Activated CD8-positive, alpha-beta memory T cell treated with anti-CD3 and anti-CD28 coated beads for 1 hour (primary cell): ENCODE measurements at places on chromosomes 6 and 20.

GRCh38 chr6:98578016-98578415 is 256.4 kb upstream of the POU3F2 start:
- DNase-seq, result no peak

DNA sequence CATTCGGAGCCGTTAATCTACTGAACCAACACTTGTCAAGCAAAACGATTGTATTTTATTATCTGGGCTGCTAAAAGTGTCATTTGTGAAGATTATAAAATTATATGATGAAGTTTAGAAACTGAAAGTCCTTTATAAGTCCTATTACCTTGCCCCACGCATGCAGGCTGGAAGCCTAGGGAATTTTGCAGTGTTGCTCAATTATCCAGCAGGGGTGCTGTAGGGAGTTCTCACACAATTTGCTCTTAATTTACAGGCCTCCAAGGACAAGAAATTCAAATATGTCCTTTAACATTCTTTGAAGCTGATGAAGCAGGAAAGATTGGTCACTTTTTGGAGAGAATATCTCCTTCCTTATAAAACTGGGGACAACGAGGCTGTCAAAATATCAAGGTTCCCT is 368.9 kb downstream of the LMBRD1 start:
- no peak for DNase-seq

DNA sequence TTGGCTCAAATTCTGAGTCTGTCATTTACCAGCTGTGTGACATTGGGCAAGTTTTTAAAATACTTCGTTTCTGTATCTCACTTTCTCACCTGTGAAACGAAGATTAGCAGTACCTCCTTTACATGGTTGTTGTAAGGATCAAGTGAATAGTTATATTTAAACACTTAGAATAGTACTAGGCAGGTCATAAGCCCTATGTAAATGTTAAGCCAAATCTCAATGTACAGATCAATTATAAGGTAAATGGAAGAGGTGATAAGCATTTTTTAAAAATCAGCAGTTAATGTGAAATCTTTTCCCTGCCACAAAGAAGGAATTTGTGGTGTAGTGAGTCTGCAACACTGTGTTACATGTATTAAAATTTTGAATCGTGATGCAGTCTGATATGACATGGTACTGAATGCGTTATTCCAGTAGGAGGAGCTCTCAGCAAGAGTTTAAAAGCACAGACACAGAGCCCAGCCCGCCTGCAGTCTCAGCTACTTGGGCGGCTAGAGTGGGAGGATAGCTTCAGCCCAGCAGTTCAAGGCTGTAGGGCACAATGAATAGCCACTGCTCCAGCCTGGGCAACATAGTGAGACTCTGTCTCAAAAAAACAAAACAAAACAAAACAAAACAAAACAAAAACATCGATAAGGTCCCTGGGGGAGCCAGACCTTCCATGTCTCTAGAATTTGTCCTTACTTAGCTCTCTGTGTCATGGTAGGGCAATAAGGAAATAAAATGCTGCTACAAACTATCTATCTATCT is 46.0 kb downstream of the GTF2H5 start:
- DNase-seq, result no peak

DNA sequence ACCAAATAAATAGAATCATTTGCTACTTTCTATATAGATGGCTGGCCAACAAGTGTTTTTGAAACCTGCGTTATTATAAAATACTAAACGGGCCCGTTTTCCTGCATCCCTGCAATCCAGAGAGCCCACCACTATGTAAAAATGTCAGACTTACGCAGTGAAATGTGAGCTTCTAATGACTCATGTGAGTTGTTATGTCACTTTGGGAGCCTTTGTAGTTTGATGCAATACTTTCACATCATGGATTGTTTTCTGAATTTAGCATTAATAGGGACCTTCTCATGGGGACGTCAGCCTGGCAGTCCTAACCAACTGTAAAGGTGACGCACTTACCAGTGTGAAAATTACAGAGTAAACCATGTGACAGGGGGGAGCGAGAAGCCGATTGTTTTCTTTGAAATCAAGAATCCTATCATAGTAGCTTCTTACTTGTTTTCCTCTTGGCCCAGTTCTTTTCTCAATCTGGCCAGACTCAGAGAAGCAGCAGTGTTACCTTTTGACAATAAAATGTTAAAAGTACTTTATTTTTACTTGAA is 75.3 kb downstream of the SSR1 start:
- no peak for DNase-seq

GRCh38 chr6:47093169-47093568 is 51.0 kb upstream of the ADGRF1 start:
- DNase-seq, result no peak

- no peak for DNase-seq
Observed at GRCh38 chr6:139839506-139840156, 465.2 kb upstream of the CITED2 start.

GRCh38 chr6:16450821-16451220 is 212.4 kb downstream of the GMPR start:
- no peak for DNase-seq

GRCh38 chr20:24691901-24692351 is 222.5 kb downstream of the SYNDIG1 start:
- no peak for DNase-seq

- DNase-seq, result no peak
Observed at GRCh38 chr6:20538907-20539306, 4.7 kb downstream of the CDKAL1 start.

- DNase-seq, result no peak
Observed at GRCh38 chr6:47278545-47278944, 31.2 kb downstream of the TNFRSF21 start.

GRCh38 chr20:11970243-11970836 is 52.6 kb downstream of the BTBD3 start:
- DNase-seq, result no peak

- no peak for DNase-seq
Observed at GRCh38 chr20:21465799-21466198, 48.1 kb downstream of the NKX2-2 start.

DNA sequence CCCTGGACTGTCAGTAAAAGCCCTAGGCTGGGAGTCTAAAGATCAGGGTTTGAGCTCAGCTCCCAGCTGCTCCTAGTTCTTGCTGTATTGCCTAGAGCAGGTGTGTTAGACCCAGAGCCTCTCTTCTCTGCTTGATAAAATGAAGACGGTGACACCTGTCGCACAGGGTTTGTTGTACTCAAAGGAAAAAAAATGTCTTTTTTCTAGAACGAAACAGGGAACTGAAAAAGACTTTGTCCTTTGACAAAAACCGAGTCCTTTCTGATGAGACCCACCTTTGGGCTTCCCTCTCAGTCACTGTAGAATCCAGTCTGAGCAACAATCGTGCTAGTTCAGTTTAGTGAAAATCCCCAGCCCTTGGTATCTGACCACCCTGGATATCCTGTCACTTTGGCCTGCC is 102.1 kb upstream of the LAMP5 start:
- DNase-seq, result no peak

DNA sequence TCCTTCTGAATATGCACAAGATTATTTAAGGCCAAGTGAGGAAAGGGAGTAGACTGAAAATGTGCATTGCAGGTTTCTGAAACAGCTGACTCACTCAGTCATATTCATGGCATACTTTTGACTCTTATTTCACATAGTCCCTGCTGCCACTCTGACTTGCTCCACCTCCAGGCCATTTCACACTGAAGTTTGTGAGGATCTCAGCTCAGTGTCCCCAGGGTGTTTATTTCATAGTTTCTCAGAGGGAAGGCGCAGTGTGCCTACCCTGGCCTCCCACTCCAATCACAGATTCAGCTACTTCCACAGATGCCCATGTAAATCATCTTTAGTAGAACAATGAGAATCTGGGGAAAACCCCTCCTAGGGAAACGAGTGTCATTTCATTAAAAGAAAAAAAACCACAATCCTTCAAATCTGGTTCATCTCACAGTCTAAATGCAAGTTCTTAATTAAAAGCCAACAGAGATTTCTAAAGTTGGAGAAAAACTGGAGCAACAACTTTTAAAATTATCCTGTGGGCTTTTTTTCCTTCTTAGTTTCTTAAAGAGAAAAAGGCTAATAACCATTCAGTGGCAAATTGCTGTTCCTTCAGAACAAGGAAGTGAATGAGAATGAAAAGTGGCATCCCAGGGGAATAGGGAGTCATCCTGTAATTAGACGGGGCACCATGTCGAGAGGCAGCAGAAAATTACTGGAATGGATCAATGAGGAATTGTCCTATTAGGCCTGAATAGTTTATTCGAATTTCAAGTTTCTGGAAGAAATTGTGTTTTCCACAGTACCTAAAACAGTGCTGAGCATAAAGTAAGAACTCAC is 133.6 kb downstream of the TFAP2B start:
- DNase-seq, result no peak

DNA sequence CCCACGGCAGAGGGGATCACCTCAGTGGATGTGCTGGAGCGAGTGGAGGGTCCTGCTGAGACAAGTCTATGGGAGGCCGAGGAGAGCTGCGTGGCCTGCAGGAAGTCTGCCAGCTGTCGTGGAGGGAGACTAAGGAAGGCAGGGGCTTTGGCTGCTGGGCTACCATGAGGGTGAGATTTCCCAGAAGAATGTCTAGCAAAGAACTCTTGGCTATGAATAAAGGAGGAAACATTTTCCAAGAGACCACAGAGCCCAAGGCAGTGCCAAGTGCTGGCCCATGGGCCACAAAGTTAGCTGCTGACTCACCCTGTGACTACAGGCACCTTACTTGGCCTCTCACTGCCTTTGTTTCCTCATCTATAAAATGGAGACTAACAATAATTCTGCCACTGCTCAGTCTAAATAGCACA is 73.4 kb downstream of the PRDM1 start:
- DNase-seq, result no peak

GRCh38 chr20:16553684-16554083 is 19.6 kb downstream of the KIF16B start:
- DNase-seq, result no peak

DNA sequence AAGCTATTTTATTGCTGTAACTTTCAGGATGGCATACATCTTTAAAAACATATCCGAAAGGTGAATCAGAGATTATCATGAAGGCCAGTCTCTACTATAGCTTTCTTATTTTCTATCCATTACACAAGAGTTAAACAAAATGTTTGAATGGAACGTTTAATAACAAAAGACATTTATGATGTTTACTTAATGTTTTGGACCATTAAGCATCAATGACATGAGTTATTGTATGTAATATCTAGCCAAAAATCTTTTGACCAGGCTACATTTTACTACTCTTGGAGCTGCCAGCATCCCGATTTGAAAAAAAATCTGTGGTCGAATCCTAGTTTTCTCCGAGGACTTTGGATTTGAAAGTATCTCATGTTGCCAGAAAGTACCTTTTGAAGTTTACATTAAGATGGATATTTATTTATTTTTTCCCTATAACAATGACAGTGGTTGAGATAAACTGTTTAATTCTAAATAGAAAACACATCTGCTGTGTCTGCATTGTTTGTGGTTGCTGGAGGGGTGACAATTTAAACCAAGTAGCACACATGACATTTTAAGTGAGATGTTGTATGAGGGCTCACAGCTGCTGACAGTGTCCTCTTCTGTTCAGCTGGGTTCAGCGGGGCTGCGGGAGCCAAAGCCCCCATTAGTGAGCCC is 293.7 kb upstream of the TCF21 start:
- no peak for DNase-seq

GRCh38 chr6:25035512-25036435 is 100.0 kb upstream of the RIPOR2 start:
- no peak for DNase-seq

DNA sequence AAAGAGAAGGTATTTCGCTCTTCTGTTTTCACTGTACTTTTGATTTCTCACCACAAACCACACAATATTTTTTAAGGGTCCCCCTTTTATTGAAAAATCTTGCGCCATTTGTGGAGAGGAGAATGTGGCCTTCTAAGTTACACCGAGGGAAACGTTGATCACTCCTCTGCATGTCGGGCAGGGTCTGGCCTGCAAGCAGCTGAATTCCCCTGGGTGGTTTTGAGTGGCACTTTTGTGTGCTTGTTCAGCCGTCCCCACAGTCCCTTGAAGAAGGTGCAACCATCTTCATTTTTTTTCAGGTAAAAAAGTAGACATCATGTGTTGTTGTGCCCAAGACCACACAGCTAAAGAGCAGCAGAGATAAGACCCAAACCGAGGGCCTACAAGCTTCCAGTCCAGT is 6.1 kb downstream of the GPR31 start:
- DNase-seq, result no peak

GRCh38 chr6:134449781-134450180 is 131.9 kb upstream of the SGK1 start:
- no peak for DNase-seq

- DNase-seq, result no peak
Observed at GRCh38 chr6:48835421-48835958, 627.6 kb downstream of the MMUT start.

- DNase-seq, result no peak
Observed at GRCh38 chr20:59785669-59785959, 147.8 kb downstream of the SYCP2 start.

GRCh38 chr20:46999801-47000465 is 105.3 kb downstream of the EYA2 start:
- no peak for DNase-seq

DNA sequence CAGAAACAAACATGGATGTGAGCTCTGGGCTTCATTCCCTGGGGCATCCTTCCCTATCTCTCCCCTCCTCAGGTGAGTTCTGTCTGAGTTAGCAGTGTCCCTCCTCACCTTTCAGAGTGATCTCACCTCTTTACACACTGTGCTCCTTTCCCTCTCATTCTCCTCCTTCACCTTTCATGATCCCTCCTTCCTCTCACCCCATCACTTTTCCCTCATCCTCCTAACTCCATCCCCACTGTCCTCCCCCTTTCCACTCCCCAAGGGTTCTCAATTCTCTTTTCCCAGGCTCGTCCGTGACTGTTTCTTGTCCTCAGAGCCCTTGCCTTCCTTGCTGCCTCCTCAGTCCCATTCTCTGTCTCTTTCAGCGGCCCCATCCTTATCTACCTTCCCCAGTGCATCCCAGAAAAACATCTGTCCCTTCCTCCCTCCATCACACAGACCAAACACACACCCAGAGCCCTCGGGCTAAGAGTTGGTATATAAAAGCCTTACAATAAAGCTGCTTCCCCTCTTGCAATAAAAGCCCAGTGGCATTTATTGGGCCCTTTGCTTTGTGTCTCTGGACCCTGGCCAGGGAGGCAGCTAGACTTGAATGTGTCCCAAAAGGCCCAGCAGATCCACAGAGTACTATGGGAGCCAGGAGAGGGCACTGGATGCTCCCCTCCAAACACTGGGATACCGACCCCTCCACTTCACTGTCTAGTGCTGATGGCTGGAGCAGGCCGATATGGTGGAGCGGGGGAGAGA is 1.9 kb downstream of the RNF39 start:
- DNase-seq, result no peak

DNA sequence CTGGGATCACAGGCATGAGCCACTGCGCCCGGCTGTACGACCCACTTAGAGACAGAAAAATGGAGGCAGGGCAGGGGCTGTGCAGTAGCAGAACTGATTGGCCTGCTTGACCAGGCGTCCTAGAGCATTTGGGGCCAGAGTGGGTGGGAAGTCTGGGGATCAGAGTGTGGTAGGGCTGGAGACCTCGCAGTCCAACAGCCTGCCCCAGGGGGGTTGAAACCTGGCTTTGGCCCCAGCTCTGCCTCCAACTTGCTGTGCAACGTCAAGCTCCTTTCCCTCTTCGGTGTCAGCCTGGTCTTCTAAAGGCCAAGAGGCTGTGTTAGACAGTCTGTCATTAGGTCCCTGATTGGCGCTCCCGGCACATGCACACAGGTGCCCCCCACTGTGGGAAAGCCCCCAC is 15.3 kb upstream of the SPDEF start:
- DNase-seq, result no peak
